Aorta (tissue), 5 donors: ENCODE measurements at places on chromosomes 12 and 14. TPM values are rescaled to one million over a fixed set of nuclear protein-coding genes. Genes with fewer than 3 reads are reported as not detected.
A peak's percentile ranks its signal among the peaks of the same experiment; 100 is the strongest.

Gene SOX5
- total RNA-seq: 58.3 TPM

GRCh38 chr14:62247266-62247665 lies 485.0 kb downstream of the SNAPC1 start:
- no peak overlapping the region for H3K4me3 ChIP-seq
- DNase-seq: no peak
- no peaks in the 10 kb centered on the region for H3K27me3 ChIP-seq
- H3K27ac ChIP-seq: no peak overlapping the region
- H3K36me3 ChIP-seq: no peaks in the 10 kb centered on the region

DNA sequence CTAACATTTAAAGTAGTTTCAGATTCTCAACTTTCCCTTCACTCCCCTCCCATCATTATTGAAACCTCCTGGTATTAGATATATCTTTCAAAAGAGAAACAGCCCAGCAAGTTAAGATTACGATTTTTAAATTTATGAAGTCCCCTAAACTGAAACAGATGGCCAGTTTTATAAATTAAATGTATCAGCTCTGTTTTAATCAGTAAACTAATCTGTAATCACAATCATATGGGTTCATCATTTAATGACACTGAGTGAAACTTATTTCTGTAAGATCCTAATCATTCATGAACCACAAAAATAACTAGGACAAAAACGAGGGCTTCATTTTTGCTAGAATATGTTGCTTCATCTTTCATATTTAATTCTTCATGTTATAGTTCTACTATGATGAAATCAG lies 137.8 kb downstream of the EPS8 start:
- no peak for DNase-seq
- H3K27me3 ChIP-seq: no peaks in the 10 kb centered on the region
- no peaks in the 10 kb centered on the region for H3K4me1 ChIP-seq
- H3K36me3 ChIP-seq: peaks cover 5% of the 10 kb centered on the region
- no peak overlapping the region for H3K27ac ChIP-seq
- H3K4me3 ChIP-seq: no peak overlapping the region

- H3K4me3 ChIP-seq: no peak overlapping the region
- DNase-seq: no peak
- no peaks in the 10 kb centered on the region for H3K4me1 ChIP-seq
- H3K27me3 ChIP-seq: no peaks in the 10 kb centered on the region
- no peak overlapping the region for H3K27ac ChIP-seq
Measured at GRCh38 chr12:112992541-112993398, 14.5 kb downstream of the OAS2 start.

DNA sequence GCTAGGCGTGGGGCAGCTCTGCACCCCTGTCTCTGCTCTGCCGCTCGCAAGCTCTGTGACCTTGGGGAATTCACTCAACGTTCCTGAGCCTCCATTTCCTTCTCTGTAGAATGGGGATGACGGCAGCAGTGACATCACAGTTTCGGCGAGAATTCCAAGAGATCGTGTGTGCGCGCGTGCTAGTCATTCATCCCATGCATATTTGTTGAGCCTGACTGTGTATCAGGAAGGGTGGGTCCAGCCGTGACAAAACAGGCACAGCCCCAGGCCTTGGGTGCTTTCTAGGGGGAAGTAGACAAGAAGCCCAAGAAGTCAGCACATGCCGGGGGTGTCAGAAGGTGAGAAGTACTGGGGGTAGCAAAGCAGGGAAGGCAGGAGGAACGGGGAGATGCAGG lies 145.6 kb upstream of the NCOR2 start:
- no peak overlapping the region for H3K27ac ChIP-seq
- H3K27me3 ChIP-seq: no peaks in the 10 kb centered on the region
- no peaks in the 10 kb centered on the region for H3K4me1 ChIP-seq
- peak; percentile 89 for DNase-seq

DNA sequence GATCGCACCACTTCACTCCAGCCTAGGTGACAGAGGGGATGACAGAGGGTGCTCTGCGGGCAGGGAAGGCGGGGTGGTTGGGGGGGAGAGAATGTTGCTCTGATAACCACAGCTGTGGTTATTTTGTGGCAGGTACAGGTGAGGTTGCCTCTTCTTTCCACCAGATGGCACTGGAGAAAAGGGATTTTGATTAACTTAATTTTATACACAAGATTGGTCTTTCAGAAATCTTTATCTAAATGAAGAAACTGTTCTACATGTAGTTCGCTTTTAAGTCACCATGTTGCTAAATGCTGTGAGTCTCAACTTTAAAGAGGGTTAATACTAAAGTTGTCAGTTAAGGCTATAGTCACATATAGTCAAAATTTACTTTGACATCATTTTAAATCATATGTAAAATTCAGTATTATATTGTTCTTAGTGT lies 25.7 kb downstream of the FGF23 start:
- no peak overlapping the region for H3K27ac ChIP-seq
- H3K27me3 ChIP-seq: no peaks in the 10 kb centered on the region
- DNase-seq: no peak
- no peak overlapping the region for H3K4me3 ChIP-seq
- H3K36me3 ChIP-seq: peaks cover 6% of the 10 kb centered on the region

GRCh38 chr12:54697851-54698250 lies 49.7 kb upstream of the DCD start:
- no peak for DNase-seq
- no peaks in the 10 kb centered on the region for H3K27me3 ChIP-seq
- H3K4me3 ChIP-seq: no peak overlapping the region
- no peak overlapping the region for H3K27ac ChIP-seq
- no peaks in the 10 kb centered on the region for H3K36me3 ChIP-seq
